GM23338 (cell line): ENCODE measurements at places on chromosomes 7 and 10.

DNA sequence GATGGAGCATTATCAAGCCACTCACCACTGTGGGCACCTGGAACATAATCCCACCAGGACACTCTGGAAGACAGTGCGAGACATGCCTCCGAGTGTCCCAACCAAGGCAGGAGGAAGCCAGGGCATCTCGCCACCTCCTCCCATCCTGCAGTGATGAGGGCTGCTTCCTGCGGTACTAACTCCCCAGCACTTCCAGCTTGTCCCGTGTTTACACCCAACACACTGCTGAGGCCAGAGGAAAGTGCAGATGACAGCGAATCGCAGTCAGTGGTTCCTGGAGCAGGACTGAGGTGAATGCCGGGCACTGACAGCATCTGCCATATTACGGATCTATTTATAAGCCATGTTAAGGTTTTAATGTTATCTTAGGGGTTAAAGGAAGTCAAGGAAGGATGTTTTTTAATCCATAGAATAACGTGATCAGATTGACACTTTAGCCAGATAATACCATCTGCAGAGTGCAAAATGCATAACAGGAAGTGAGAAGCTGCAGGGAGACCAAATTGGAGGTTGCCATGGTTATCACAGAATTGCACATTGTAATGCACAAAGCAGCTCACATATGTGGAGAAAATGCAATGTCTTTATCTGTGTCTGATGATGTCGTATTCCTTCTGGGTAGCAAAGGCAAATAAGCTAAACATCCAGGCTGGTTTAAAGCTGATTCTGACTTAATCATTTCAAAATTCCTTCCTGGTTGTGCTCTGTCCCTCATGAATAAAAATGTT, 314.1 kb upstream of the C7orf33 start:
- no peak for DNase-seq

- DNase-seq = no peak
Observed at GRCh38 chr7:88842201-88842600, 46.7 kb upstream of the TEX47 start.

GRCh38 chr7:2702594-2702957, 14.6 kb downstream of the AMZ1 start:
- no peak for DNase-seq

- DNase-seq = no peak
Observed at GRCh38 chr10:66294538-66294937, 631.3 kb upstream of the LRRTM3 start.

DNA sequence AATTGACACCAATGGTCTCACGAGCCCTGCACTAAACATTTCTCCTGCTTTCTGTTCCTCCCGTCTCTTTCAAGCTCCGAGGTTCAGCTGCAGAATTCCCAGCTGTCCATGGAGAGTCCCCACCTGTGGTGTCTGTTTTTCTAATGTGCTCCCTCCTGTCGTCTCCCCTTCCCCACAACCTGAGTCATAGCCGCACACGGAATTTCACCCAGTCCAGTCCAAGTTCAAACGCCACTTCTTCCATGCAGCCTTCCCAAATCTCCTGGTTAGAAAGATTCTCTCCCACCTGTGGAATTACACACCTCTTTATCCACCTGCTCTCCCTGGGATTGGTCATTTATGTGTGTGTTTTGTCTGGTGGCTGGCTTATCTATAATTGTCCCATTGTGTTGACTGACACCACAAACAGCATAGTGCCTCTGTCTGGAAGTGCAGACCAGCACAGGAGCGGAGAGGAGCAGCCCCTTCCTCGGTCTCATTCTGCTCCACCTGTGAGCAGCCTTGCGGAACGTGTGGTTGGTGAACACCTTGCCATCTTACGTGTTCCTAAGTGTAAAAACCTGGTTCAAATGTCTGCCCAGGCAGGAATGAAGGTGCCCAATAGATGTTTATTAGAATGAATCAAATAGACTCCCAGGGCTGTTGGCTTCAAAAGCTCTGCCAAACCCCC, 3.3 kb upstream of the DIP2C start:
- no peak for DNase-seq

- no peak for DNase-seq
Observed at GRCh38 chr7:41118486-41118885, 584.4 kb downstream of the INHBA start.

DNA sequence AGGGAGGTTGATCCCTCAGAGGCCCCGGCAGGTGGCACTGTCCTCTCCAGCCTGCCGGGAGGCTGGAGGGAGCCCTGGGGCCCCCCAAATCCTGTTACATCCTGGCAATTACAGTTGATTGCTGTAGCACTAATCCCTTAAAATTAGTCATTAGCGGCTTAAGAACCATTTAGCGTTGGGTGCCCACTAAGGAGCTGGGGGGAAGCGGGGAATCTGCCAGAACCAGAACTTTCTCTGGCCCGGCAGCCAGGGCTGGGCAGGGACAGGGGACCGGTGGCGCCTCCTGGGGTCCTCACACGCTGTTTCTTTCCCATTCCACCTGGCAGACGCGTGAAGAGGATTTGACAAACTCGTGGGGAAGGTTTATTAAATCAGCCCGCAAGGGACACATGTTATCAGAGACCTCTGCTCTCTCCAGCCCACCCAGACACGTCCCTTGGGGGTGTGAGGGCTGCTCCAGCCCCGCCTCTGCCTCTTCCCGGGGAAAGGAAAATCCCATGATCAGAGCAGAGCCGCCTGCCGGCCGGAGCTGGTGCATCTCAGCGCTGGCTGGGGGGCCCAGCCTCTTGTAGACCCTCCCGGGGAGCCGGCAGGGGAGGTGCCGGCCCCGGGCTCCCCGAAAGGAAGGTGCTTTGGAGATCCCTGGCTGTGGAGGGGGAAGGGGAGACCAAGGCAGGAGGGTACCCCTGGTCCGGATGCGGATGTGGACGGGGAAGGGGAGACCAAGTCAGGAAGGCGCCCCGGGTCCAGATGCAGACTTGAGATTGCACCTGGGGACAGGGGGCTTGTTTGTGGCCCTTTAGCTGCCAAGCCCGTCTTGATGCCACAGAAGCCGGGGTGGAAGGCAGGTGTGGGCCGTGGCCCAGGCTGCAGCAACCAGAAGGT, 142.7 kb downstream of the ELFN1 start:
- no peak for DNase-seq

- DNase-seq = no peak
Observed at GRCh38 chr7:155216475-155217272, 81.0 kb upstream of the INSIG1 start.

DNA sequence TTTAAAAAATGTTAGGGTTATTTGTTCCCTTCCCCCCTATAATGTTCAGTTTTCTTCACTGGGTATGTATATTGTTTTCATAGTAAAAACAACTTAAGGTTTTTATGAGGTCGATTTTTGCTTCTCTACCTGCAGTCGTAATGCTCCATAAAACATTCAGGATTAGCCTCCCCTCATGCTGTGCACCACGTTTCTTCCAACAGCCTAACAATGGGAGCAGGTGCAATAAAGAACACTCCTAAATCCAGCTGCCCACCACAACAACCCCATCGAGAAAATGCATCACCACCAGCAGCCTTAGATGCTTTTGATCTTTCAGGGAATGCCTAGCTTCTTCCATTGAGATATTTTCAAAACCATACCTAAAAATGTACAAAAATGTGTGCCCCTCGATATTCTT, 111.1 kb downstream of the ADAM12 start:
- DNase-seq = peak; percentile 12
